ENCODE measurements at places on chromosomes 5 and 9. TPM values are rescaled to one million over a fixed set of nuclear protein-coding genes. Genes with fewer than 3 reads are reported as not detected.

CDC25C gene
- 5.1 TPM for total RNA-seq

KIF4B gene
- total RNA-seq = 0.18 TPM

KCNIP1 gene
- 23.3 TPM for total RNA-seq

RHOBTB3 gene
- total RNA-seq = 172 TPM

RNF208 gene
- 0.73 TPM for total RNA-seq

PCDHGB5 gene
- total RNA-seq = 30.8 TPM

FOXI1 gene
- not detected for total RNA-seq

MYOT gene
- total RNA-seq = 0.18 TPM

SAP30L gene
- 15.1 TPM for total RNA-seq

All from cerebellum (tissue), 4 donors.